ENCODE measurements at places on chromosomes 6 and 20.
A peak's percentile ranks its signal among the peaks of the same experiment; 100 is the strongest.

- DNase-seq = no peak
These were observed at the start of gene SIRPB1 for GRCh38 chr20:1619861-1620444. SIRPB1 (minus strand) TSS chr20:1620009; CDS start chr20:1619944, 65 bp downstream.

GRCh38 chr20:61100489-61100888 is 151.6 kb upstream of the CDH4 start:
- DNase-seq = no peak

- DNase-seq = no peak
These were observed 82.2 kb downstream of the RIN2 start for GRCh38 chr20:19840111-19840710.

GRCh38 chr6:938916-939315 is 246.0 kb upstream of the EXOC2 start:
- DNase-seq = no peak

DNA sequence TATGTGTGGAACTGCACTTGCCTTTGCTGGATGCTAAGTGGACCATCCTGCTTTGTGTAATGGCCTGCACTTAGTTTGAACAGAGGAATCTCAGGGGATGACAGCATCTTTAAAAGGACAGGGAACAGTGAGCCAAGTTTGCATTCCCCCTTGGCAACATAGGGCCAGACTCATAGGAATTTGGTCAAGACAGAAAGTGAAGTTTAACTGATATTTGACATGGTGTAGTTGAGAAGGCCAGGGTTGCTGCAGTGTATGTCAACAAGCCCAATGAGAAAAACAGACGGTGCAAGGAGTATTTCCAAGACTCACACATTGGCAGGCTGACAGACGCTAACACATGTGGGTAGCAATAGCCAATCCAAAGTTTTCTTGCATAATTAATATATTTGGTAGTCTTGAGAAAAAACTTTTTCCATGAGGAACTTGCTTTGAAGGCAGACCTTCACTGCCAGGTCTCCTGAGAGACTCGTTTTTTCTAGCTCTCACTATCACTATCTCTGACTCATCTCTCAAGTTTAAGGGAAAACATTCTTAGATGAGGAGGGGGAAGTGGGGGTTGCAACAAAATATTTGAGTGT is 213.8 kb downstream of the IBTK start:
- no peak for DNase-seq

DNA sequence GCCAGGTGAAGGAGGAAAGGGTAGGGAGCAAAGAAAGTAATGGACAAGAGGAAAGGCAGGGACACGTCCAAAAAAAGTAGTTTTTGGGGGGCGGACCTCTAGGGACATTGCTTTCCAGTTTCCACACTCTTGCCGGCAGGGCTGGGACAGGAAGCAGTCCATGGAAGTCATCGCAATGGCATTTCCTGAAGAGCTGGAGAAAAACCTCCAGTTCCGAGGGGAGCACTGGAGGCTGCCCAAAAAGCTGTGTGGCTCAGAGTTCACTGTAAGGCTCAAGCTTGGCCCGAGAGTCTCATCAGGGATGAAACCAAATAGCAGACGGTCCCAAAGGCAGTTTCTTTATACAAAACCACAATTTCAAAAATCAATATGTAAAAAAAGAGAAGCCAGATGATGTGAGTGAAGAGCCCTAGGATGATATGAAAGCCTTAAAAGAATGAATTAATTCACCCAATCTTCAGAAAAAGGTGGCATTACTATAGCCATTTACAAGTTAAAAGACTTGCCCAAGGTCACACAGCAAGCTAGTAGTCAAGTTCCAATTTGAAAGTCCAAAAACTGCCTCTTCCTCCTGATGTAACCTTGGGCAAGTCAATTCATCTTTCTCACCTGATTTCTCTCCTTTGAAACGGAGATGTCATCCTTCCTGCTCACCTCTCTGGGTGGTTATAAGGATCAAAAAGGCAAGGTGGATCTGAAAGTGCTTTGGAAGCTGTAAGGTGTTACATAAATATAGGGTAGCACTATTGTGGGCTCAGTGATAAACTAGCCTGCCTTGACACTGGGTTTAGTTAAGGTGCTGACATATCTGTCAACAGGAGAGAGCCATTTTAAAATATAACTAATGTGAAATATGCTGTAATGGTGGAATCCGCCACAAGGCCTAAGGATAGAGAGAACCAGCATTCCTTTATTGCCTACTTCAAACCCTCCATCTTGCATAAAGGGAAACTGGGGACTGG is 9.1 kb downstream of the BCL2L1 start:
- DNase-seq = no peak

DNA sequence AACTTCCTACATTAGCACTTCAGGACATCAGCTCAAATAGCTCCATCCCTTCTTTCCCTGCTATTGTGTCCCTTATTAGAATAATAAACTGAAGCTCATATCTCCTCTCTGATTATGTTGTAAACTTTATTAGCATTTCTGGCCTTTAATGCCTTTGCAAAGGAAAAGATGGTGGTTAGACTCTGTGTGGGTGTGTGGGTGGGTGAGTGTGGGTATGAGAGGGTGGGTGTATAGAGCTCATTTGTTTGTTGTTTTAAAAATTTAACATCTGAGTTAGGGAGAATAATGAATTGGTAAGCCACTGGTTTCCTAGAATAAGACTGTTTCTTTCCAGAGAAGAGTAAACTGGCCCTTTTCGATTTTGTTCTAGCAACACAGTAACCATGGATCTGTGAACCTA is 70.6 kb upstream of the L3MBTL3 start:
- no peak for DNase-seq

GRCh38 chr6:88870717-88871330 is 92.6 kb downstream of the RNGTT start:
- peak; percentile 19 for DNase-seq

GRCh38 chr6:109009236-109009961 is 85.2 kb downstream of the SESN1 start:
- DNase-seq = peak; percentile 63

GRCh38 chr20:32611286-32611685 is 26.2 kb upstream of the NOL4L start:
- no peak for DNase-seq

DNA sequence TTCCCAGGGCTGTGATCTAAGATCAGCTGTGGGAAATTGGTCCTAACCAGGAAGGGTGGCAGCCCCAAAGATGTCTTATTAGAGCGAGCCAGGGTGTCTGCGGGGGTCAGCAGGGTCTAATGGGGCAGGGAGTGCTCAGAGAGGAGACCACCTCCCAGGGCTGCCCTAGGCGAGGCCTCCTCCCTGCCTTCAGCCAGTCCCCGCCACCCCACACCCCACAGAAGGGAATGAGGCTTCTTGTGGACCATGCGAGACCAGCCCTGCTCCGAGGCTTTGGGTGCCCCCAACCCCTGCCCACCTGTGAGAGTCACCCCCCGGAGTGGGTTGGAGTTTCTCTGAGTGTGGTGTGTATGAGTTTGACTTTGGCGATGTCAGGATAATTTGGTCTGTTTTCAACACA is 37.8 kb downstream of the SYNJ2 start:
- DNase-seq = no peak

DNA sequence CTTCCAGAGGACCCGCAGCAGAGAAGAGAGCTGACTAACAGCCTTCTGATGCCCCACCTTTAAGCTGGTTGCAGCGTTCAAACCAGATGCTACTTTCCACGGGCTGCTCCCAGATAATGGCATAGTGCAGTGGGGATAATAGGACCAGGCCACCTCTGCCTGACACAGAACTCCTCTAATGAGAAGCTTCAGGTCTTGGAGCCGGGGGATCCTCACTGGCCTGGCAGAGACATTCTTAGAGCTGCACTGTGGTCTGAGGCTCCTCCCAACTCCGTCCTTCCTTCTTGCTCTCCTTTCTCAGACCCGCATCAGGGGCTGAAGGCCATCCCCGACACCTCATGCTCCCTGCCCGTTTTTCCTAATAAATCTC is 206.6 kb upstream of the MARCKS start:
- no peak for DNase-seq

- no peak for DNase-seq
These were observed 341.6 kb downstream of the QKI start for GRCh38 chr6:163756079-163756478.

DNA sequence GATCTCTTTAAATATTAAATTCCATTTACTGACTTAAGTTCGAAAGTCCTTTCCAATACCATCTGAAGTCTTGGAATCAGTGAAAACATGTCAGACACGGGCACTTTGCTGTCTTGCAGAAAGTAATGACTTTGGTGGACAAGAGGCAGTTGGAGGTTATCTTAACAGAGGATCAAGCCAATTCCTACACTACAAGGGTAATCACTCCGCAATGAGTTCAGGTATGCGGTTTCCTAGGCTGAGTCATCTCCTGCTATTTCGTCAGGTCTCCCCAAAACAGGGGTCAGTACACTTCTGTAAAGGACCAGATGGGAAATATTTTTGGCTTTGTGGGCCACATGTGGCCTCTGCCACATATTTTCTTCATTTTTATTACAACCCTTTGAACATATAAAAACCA is 656.6 kb downstream of the KIF16B start:
- no peak for DNase-seq

DNA sequence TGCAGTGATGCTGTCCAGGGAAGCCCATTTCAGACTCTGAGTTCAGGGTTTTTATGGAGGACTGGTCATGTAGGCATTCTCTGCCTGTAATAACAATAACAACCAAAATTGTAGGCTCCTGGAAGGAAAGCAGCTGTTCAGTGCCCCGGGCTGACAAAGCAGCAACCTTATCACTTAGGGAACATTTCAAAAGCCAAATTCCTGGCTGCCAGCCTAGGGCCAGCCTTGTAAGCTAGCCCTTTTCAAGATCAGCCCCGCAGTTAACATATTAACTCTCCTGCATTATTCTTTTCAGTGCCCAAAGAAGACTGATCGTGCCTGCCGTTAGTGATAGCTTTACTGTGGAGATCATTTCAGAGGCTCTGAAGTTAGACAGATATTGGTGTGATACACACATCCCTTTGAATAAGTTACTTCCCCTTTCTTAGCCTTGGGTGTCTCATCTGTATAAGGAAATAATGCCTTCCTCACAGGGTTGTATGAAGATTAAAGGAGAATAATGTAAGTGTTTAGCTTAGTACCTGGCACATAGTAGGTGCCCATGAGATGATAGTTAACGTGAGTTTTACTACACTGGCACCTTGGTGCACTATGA is 44.1 kb downstream of the CTNNBL1 start:
- no peak for DNase-seq

- no peak for DNase-seq
These were observed 159.2 kb downstream of the ATXN1 start for GRCh38 chr6:16602035-16602434.

DNA sequence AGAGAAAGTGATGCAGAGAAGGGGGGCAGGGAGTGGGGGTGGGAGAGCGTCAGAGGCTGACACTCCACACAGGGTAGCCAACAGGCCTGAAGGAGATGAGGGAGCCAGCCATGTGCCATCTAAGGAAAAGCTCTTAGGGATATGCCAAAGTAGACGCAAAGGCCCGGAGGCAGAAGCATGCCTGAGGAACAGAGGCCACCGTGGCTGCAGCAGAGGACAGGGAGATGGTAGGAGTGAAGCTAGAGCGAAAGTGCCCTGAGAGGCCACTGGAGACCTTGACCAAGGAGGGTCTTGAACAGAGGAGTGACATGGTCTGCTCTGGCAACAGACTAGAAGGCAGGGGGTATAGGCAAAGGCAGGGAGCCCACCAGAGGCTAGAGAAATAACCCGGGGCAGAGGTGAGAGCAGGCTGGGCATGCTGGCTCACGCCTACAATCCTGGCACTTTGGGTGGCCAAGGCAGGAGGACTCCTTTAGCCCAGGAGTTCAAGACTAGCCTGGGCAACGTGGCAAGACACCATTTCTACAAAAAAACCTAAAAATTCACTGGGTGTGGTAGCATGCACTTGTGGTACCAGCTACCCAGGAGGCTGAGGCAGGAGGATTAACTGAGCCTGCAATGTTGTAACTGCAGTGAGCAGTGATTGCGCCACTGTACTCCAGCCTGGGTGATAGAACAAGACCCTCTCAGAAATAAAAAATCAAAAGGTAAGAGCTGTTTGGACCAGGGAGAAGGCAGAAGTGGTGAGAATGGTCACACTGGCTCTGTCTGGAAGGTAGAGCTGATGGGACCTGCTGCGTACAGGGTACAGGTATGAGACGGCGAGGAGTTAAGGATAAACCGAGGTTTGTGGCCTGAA is 6.3 kb downstream of the RRBP1 start:
- DNase-seq = no peak

- no peak for DNase-seq
These were observed 61.5 kb downstream of the SEL1L2 start for GRCh38 chr20:13928901-13929300.

DNA sequence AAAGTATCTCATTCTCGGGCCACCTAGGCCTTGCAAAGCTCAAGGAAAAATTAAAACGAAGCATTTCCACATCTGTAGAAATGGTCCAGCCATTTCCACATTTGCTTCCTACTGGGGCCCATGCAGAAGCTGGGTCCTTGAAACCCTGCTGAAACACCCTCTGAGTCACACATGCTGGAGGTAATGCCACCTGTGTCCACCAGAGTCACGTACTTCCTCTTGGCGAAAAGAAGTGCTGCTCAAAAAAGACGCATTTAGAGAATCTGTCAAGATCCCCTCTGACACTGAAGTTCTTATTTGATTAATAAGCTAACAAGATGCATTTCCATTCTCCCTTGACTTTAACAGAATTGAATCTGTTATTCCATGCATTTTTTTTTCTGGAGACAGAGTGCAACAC is 423.2 kb downstream of the PREX1 start:
- no peak for DNase-seq

- no peak for DNase-seq
These were observed 701.1 kb downstream of the UTRN start for GRCh38 chr6:144986271-144986670.

- no peak for DNase-seq
These were observed 940.6 kb upstream of the FLRT3 start for GRCh38 chr20:15278041-15278440.

DNA sequence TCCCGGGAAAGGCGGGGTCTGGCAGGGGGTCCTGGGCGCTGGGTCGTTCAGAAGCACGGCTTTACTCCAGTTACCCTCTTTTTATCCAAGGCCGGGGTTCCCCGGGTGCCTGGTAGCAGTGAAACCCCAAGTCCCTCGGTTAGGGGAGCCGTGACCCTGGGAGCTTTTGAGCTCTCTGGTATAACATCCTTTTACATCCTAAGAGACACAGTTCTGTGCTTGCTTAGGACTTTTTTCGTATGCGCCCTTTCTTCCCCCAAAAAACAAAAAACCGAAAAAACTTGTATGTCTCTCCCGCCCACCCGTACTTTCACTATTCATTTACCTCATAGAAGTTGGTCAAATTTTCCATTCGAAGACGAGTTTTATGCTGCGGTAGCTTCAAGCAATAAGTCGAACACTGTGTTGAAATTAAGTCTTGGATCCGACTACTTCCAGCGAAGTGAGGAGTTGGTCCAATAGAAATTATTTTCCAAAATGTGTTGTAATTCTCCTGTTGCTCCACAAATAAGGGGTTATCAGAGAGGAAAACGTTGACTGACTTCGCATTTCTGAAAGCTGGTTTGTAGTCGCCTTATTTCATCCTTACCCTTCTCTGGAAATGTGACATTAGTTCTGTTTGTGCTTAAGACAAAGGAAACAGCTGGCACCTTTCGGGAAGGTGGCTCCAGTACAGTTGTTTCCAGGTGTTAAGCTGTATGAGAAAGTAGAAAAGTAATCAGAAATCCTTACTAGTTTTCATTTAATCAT is 816 bp upstream of the MAN1A1 start:
- DNase-seq = no peak

GRCh38 chr6:150633486-150633834 is 33.8 kb downstream of the PLEKHG1 start:
- no peak for DNase-seq

All from NCI-H1092 (cell line).